A673 (cell line): ENCODE measurements at places on chromosomes 12 and 14. TPM values are rescaled to one million over a fixed set of nuclear protein-coding genes. Genes with fewer than 3 reads are reported as not detected.

The DCAF4 gene
- total RNA-seq: 23.4 and 25.1 TPM in 2 replicates

The CCDC196 gene
- total RNA-seq: not detected in 2 replicates

The VTI1B gene
- total RNA-seq: 111 and 123 TPM in 2 replicates

The CARMIL3 gene
- total RNA-seq: 0.49 and 1.2 TPM in 2 replicates
